ENCODE measurements at places on chromosomes 4 and X.

DNA sequence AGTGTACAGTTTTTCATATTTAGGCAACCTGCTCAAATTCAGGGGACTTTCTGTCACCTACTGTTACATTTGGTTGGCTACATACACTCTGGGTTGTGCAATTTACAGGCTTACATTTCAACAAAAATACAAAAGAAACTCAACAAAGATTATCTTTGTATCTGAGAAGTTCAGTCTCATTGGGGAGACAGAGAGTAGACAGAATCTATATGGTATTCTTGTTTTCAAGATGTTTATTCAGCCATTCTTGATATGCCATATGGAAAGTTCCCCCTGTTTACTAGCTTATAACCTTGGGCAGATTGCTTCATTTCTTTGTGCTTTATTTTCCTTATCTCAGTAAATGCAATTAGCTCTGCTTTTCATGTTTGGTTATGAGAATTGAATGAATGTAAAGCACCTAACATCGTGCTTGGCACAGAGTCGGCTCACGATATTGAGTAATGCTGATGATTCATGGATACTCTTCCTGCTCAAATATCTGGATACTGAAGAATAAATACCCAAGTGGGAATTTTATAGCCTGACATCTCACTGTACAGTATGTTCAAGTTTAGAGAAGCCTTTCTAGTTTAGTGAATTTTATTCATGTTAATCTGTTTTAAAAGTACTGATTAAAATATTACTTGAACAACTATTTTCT, 96.5 kb upstream of the PACRGL start:
- DNase-seq: no peak

DNA sequence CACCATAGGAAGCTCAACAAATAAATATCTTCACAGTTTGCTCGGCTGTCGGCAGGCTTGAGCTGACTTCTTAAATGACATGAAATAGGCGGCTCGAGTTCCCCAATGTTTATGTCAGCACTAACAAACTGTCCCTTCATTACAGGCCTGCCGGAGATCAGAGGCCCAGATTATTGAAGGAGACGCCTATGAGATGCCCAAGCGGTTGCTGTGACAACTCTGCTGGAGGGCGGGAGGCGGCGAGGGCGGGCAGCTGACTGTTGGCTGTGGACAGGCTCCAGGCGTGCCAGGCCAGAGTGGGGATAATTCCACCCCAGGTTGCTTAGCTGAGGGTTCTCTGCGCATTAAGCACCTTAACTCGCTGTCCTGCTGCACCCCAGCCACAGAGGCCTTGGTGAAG, 39.2 kb upstream of the MSX1 start:
- DNase-seq: peak; percentile 81

DNA sequence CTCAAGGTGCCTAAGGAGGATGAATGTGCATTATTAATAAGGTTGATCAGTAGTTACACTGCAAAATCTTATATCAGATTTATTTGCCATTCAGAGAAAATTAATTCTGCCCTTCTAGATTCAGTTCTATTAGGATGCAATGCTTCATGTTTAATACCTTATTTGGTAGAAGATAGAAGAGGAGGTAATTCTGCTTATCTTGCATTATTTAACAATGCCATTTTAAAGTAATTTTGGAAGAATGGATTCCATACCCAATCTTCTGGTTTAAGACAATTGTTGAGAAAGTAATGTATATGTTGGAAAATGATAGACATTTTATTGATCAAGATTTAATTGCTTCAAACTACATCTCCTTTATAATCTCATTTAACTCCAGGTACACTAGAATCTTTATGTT, 360.9 kb downstream of the ADGRL3 start:
- DNase-seq: no peak

DNA sequence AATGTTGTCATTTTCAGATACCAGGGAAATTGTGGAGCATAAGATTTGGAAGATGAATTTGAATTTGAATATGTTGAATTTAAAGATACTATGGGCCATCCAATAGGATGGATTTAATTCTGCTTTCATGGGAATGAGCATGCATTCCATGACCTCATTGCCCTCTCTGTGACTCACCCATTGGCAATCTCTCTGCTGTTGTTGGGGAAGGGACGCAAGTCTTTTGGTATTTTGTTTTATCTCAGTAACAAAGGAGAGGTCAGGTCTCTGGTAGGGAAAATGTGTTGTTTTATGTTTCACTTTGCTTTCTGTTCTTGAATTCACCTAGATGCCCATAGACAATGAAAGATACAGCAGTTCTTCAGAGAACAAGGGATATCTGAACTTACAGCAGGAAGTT, 42.1 kb upstream of the MAGEA4 start:
- DNase-seq: no peak

GRCh38 chr4:125313497-125313896, 1.3 kb upstream of the FAT4 start:
- peak; percentile 97 for DNase-seq

GRCh38 chrX:118865231-118865630, 41.6 kb downstream of the ZCCHC12 start:
- no peak for DNase-seq

DNA sequence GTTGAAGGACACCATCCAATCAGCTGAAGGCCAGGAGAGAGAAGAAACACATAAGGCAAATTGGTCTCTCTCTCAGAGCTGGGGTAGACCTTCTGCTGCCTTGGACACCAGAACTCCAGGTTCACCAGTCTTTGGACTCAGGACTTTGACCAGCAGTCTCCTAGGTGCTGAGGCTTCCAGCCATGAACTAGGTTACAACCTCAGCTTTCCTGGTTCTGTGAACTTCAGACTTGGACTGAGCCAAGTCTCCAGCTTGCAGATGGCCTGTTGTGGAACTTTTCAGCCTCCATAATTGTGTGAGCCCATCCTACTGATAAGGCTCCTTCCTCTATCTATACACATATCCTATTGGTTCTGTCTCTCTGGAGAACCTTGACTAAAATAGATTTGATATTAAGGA, 20.6 kb upstream of the BBS12 start:
- no peak for DNase-seq
